Pulmonary artery endothelial cell (primary cell): ENCODE measurements at places on chromosomes 4 and X. TPM values are rescaled to one million over a fixed set of nuclear protein-coding genes. Genes with fewer than 3 reads are reported as not detected.

Gene GJB1
- total RNA-seq = not detected in 2 replicates

Gene FAM50A
- total RNA-seq = 82.1 and 86.7 TPM in 2 replicates

Gene CCSER1
- total RNA-seq = 1.1 and 3.0 TPM in 2 replicates

Gene CT45A3
- total RNA-seq = not detected in 2 replicates

Gene TMPRSS11B
- total RNA-seq = not detected in 2 replicates

Gene APLN
- total RNA-seq = 83.9 and 224 TPM in 2 replicates

Gene DMRTC1
- total RNA-seq = not detected in 2 replicates

Gene HSFX1
- total RNA-seq = 0.28 and 0.40 TPM in 2 replicates

Gene TACR3
- not detected in 2 replicates for total RNA-seq

Gene USP17L20
- not detected in 2 replicates for total RNA-seq

Gene MUC7
- not detected in 2 replicates for total RNA-seq

Gene ANXA5
- 414 and 465 TPM in 2 replicates for total RNA-seq

Gene HTRA3
- 3.3 and 6.5 TPM in 2 replicates for total RNA-seq

Gene PPARGC1A
- total RNA-seq = not detected in 2 replicates

Gene CCKAR
- total RNA-seq = not detected in 2 replicates

Gene CTAG2
- not detected in 2 replicates for total RNA-seq

Gene PACRGL
- total RNA-seq = 27.9 and 31.7 TPM in 2 replicates

Gene MFSD8
- total RNA-seq = 13.2 and 13.9 TPM in 2 replicates

Gene LGI2
- 0.04 and 0.13 TPM in 2 replicates for total RNA-seq

Gene FRG2
- total RNA-seq = not detected in 2 replicates

Gene POLN
- 2.0 and 4.8 TPM in 2 replicates for total RNA-seq

Gene DGKK
- under 0.01 TPM in 1 of 2 replicates, not detected in the other for total RNA-seq

Gene NEUROG2
- total RNA-seq = not detected in 2 replicates

Gene FAM184B
- not detected in 2 replicates for total RNA-seq

Gene F8A3
- 0.56 and 0.86 TPM in 2 replicates for total RNA-seq

Gene TSPAN7
- 4.6 and 13.5 TPM in 2 replicates for total RNA-seq

Gene CYBB
- not detected in 2 replicates for total RNA-seq
